ENCODE measurements at places on chromosomes 12 and 14.
A peak's percentile ranks its signal among the peaks of the same experiment; 100 is the strongest.

DNA sequence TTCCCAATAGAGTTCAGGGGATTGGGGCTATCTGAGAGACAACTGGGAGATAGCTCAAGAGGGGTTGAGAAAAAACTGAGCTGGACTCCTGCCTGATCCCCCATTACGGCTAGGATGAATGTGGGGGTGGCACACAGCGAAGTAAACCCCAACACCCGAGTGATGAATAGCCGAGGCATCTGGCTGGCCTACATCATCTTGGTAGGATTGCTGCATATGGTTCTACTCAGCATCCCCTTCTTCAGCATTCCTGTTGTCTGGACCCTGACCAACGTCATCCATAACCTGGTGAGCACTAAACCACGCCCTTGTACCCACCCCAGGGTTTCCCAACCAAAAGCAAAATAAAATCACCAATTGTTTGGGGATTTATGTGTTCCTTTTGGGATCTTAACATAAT lies 1.0 kb downstream of the ORMDL2 start:
- no peaks in the 10 kb centered on the region for H3K27me3 ChIP-seq
- no peak for DNase-seq
- no peak overlapping the region for H3K4me3 ChIP-seq
- H3K4me1 ChIP-seq, result peaks cover 11% of the 10 kb centered on the region

DNA sequence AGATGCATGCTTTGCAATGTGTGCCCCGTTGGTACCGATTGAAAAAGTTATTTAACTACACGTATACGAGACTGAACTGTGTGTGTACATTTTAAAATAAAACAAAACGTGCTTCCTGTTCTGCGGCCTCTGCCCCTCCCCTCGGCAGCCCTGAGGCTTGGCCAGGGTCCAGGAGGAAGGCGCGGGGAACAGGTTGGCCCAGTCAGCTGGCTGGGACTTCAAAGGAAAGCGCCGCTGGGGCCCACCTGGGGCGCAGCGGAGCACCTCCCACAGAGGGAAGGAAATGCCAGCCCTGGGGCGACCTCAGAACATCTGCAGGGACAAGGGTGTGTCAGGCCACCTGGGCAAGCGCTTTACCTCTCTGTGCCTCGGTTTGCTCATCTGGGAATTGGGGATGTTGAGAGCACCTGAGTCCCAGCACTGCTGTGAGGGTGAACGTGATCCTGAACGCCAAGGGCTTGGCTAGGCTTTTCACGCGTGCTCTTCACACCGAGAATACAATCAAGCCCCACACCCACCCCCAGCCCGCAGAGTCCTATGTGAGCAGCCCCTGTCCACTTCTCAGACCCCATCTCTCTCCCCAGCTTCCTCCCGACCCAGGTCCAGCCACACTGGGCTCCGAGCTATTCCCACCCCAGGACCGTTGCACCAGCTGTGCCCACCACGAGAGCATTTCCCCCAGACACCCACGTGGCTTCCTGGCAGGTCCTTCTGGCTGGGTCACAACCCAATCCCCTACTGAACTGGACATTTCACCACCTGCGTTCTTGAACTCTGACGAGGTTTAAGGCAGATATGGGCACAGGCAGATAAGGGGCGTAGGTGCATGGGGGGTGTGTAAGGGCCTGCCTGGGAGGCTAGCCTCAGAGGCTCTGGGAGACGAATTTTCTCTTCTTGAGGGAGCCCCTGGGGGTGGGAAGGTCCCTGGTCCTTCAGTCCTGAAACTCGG lies 41.9 kb upstream of the NCOR2 start:
- H3K27ac ChIP-seq, result no peak overlapping the region
- peaks cover 37% of the 10 kb centered on the region for H3K4me1 ChIP-seq
- H3K36me3 ChIP-seq, result no peaks in the 10 kb centered on the region
- peak; percentile 77 for DNase-seq

GRCh38 chr12:32148372-32148771 lies 41.7 kb downstream of the BICD1 start:
- no peak for DNase-seq
- H3K27me3 ChIP-seq, result no peaks in the 10 kb centered on the region
- H3K4me3 ChIP-seq, result no peak overlapping the region
- H3K36me3 ChIP-seq, result no peaks in the 10 kb centered on the region
- no peaks in the 10 kb centered on the region for H3K4me1 ChIP-seq
- no peak overlapping the region for H3K27ac ChIP-seq

DNA sequence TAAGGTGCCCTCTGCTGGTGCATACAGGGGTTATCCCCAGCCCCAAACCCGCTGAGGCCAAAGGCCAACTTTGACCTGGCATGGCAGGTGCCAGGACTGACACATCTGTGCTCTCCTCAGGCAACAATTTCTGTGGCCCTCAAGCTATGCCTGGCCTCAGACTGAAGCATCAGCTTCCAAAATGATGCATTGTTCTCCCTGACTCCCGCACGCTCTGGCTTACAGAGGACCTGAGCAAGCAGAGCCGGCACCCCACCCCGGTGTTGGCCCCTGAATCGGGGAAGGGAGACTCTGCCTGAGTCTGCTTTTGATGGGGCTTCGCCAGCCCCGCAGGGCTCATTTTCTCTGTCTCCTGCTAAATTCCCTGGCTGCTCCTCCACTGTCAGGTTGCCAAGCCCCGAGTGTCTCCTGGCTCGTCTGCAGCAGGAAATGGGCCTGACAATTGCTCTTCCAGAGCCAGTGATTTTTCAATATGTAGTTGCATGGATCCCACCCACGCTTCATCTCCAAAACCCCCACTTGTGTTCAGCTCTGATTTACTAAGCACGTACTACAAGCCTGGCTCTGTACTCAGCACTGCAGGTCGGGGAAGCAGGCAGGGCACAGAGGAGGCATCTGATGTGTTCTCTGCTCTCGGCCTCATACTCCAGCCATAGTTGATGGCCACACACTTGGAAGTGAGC lies 126.1 kb downstream of the SLC38A6 start:
- H3K4me3 ChIP-seq, result no peak overlapping the region
- H3K4me1 ChIP-seq, result peaks cover 83% of the 10 kb centered on the region
- H3K27ac ChIP-seq, result peak overlapping the region; percentile 67
- H3K27me3 ChIP-seq, result no peaks in the 10 kb centered on the region
- H3K36me3 ChIP-seq, result no peaks in the 10 kb centered on the region

DNA sequence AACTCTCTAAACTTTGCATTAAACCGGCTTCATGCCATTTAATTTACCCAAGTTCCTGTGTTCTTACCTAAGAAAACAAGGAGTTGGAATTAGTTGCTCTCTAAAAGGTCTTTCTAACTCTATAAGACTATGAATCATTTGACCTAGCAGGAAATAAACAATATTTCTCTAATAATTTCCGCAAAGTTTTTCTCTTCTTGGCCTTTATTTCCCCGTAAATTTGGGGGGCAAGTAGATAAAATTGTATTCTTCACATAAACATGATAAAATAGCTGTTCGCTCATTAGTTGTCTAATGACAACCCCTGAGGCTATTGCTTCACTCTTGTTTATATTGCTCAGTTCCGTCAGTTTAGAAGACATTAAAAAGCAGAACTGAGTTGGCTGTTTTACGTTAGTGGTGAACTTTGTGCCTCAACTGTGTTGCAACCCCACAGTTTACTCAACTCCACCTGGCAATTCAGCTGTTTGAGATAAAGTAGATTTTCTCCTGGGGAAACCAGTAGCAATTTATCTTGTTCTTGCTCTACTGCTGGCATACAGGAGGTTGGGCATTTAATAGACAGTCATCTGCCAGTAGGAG lies 74.7 kb downstream of the BTG1 start:
- H3K27ac ChIP-seq, result no peak overlapping the region
- no peaks in the 10 kb centered on the region for H3K27me3 ChIP-seq
- H3K36me3 ChIP-seq, result no peaks in the 10 kb centered on the region
- no peak for DNase-seq

DNA sequence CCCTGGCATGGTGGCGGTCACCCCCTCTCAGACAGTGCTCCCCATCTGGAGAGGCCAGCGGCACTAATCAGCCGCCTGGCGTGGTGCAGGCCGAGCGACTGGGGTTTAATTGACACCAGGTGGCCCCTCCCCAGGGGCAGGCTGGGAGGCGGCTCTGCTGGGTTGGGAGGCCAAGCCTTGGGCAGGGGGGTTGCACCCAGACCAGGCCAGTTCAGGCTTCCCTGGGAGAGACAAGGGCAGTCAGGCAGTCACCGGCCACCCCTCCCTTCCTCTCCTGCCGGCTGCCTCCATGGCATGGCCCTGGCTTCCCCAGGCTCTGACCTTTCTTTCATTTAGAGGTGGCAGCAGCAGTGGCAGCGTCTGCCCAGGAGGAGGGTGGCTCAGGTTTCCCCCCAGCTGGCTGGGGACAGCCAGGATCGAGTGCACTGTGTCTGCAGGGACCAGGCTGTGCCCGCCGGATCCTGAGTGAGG lies 78.1 kb upstream of the NOS1 start:
- no peak overlapping the region for H3K27ac ChIP-seq
- peaks cover 51% of the 10 kb centered on the region for H3K4me1 ChIP-seq
- H3K36me3 ChIP-seq, result no peaks in the 10 kb centered on the region
- H3K4me3 ChIP-seq, result no peak overlapping the region

- H3K4me3 ChIP-seq, result no peak overlapping the region
- peak overlapping the region; percentile 25 for H3K27ac ChIP-seq
- no peaks in the 10 kb centered on the region for H3K27me3 ChIP-seq
- no peaks in the 10 kb centered on the region for H3K36me3 ChIP-seq
These were observed 88.4 kb downstream of the TMCC3 start for GRCh38 chr12:94561943-94562411.

- no peak for DNase-seq
- H3K27ac ChIP-seq, result no peak overlapping the region
- H3K4me3 ChIP-seq, result no peak overlapping the region
These were observed 72.8 kb downstream of the TAOK3 start for GRCh38 chr12:118299791-118300460.

DNA sequence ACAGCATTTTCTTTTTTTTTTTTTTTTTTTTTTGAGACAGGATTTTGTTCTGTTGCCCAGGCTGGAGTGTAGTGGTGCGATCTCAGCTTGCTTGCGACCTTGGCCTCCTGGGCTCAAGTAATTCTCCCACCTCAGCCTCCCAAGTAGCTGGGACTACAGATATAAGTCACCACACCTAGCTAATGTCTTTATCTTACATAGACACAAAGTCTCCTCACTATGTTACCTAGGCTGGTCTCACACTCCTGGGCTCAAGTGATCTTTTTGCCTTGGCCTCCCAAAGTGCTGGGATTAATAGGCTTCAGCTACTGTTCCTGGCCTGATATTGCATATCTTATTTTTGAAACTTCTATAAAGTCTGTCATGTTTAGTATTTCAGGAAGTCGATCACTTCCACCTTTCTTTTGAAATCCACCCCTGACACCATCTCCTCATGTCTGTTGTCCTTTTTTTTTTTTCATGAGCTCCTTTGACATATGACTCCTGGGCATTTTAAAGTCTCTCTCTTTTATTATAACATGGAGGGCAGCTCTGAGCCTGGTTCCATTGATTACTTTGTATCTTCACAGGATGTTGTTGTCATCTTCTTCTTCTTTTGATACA lies 5.9 kb upstream of the A2ML1 start:
- H3K27ac ChIP-seq, result no peak overlapping the region
- no peaks in the 10 kb centered on the region for H3K27me3 ChIP-seq
- no peak for DNase-seq

- H3K27ac ChIP-seq, result no peak overlapping the region
- peaks cover 9% of the 10 kb centered on the region for H3K36me3 ChIP-seq
- H3K27me3 ChIP-seq, result peaks cover 2% of the 10 kb centered on the region
- peaks cover 18% of the 10 kb centered on the region for H3K4me1 ChIP-seq
- DNase-seq, result no peak
- no peak overlapping the region for H3K4me3 ChIP-seq
These were observed 28.0 kb downstream of the ITGA7 start for GRCh38 chr12:55679691-55680090.

- H3K27ac ChIP-seq, result no peak overlapping the region
- H3K27me3 ChIP-seq, result no peaks in the 10 kb centered on the region
- H3K4me1 ChIP-seq, result no peaks in the 10 kb centered on the region
- peak; percentile 32 for DNase-seq
- H3K36me3 ChIP-seq, result no peaks in the 10 kb centered on the region
These were observed 394.0 kb upstream of the SYT1 start for GRCh38 chr12:78470354-78471195.

GRCh38 chr12:109770104-109770860 lies 56.7 kb downstream of the FAM222A start:
- DNase-seq, result peak; percentile 33
- peaks cover 4% of the 10 kb centered on the region for H3K27me3 ChIP-seq
- H3K27ac ChIP-seq, result no peak overlapping the region
- no peaks in the 10 kb centered on the region for H3K4me1 ChIP-seq

DNA sequence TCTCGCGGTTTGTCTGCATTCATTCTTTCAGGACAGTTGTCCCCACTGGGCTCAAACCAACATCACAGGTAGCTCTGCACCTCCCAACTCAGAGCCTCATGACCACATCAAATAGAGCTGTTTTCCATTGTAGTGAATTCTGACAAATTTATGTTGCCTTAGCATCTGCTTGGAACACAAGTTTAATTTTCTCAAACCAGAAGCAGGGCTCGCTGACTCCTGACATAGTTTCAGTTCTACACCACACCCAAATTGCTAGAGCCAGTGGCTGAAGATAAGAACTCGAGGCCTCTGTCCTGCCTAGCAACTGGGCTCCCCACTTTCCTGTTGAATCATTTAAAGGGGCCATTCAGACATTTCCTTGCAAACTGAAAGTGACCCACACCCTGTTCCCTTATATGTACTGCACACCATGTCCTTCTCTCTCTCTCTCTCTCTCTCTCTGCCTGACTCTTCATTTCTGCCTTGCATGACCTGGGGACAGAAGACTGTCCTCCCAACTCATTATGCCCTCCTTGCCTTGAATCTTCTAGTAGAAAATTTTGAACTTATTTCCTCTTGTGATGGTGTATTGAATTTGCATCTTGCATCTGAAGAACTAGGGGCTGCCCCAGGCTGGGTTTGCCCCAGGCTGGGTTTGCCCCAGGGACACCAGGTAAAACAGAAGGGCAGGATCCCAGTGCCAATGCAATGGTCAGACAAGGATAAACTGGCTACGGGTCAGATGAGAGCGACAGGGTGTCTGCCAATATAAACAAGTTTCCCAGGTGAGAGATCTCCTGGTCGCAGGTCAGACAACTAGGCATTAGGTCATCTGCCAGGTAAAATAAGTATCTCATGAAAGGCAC lies 9.7 kb upstream of the WSCD2 start:
- no peaks in the 10 kb centered on the region for H3K36me3 ChIP-seq
- H3K4me1 ChIP-seq, result peaks cover 2% of the 10 kb centered on the region
- no peak overlapping the region for H3K27ac ChIP-seq

GRCh38 chr14:94173471-94173884 lies 644 bp upstream of the PPP4R4 start:
- no peak overlapping the region for H3K27ac ChIP-seq
- H3K36me3 ChIP-seq, result no peaks in the 10 kb centered on the region
- H3K4me3 ChIP-seq, result peak overlapping the region; percentile 64
- H3K27me3 ChIP-seq, result peaks cover 38% of the 10 kb centered on the region
- no peak for DNase-seq
- peaks cover 16% of the 10 kb centered on the region for H3K4me1 ChIP-seq

- no peak overlapping the region for H3K4me3 ChIP-seq
- H3K4me1 ChIP-seq, result no peaks in the 10 kb centered on the region
- no peaks in the 10 kb centered on the region for H3K27me3 ChIP-seq
- no peak overlapping the region for H3K27ac ChIP-seq
- no peaks in the 10 kb centered on the region for H3K36me3 ChIP-seq
These were observed 59.1 kb downstream of the TBC1D30 start for GRCh38 chr12:64883264-64884163.

GRCh38 chr14:68817506-68818212 lies 24.8 kb upstream of the ZFP36L1 start:
- no peaks in the 10 kb centered on the region for H3K27me3 ChIP-seq
- DNase-seq, result peak; percentile 14
- peak overlapping the region; percentile 98 for H3K27ac ChIP-seq

All from muscle of leg (tissue), 16 donors.